ENCODE measurements at places on chromosomes 13 and 19. TPM values are rescaled to one million over a fixed set of nuclear protein-coding genes. Genes with fewer than 3 reads are reported as not detected.

The CLEC17A gene
- not detected for total RNA-seq

The CD37 gene
- total RNA-seq = not detected

The TPTE2 gene
- not detected for total RNA-seq

The KMT5C gene
- 9.7 TPM for total RNA-seq

The C19orf85 gene
- not detected for total RNA-seq

The DACH1 gene
- total RNA-seq = 0.72 TPM

The LYPD3 gene
- total RNA-seq = 0.39 TPM

The ACP7 gene
- total RNA-seq = not detected

The LAIR2 gene
- not detected for total RNA-seq

The SHISA7 gene
- not detected for total RNA-seq

The OR7A5 gene
- total RNA-seq = not detected

The MFSD12 gene
- 98.4 TPM for total RNA-seq

The GGN gene
- total RNA-seq = 0.80 TPM

The ZNF738 gene
- total RNA-seq = 6.7 TPM

The RASIP1 gene
- total RNA-seq = 0.31 TPM

The NBEA gene
- total RNA-seq = 9.7 TPM

The B9D2 gene
- 2.6 TPM for total RNA-seq

The MATK gene
- total RNA-seq = not detected

The KLK12 gene
- total RNA-seq = not detected

The GJB6 gene
- total RNA-seq = not detected

The ERICH6B gene
- total RNA-seq = not detected

The KLF1 gene
- not detected for total RNA-seq

The ELAVL3 gene
- not detected for total RNA-seq

The ZNF302 gene
- 19.5 TPM for total RNA-seq

The TNFSF11 gene
- total RNA-seq = not detected

The ATP4A gene
- not detected for total RNA-seq

The ZNF582 gene
- total RNA-seq = 4.1 TPM

The ZNF329 gene
- total RNA-seq = 9.2 TPM

The IRF2BP1 gene
- total RNA-seq = 24.9 TPM

The ZNF90 gene
- 2.4 TPM for total RNA-seq

The HCN2 gene
- 6.7 TPM for total RNA-seq

The GPR183 gene
- total RNA-seq = 0.63 TPM

The ZNF442 gene
- 2.6 TPM for total RNA-seq

The PEAK3 gene
- 0.38 TPM for total RNA-seq

The U2AF1L4 gene
- total RNA-seq = 22.9 TPM

The ZNF223 gene
- 5.2 TPM for total RNA-seq

The MAP4K1 gene
- total RNA-seq = 1.4 TPM

The IFNL4 gene
- total RNA-seq = not detected

The KLK14 gene
- not detected for total RNA-seq

The SWSAP1 gene
- total RNA-seq = 1.5 TPM

The LILRB4 gene
- not detected for total RNA-seq
